ENCODE measurements at places on chromosomes 5 and 9.

GRCh38 chr5:127785098-127785927 lies 82.1 kb downstream of the CCDC192 start:
- H3K4me1 ChIP-seq: peaks cover 32% of the 10 kb centered on the region
- peaks cover 39% of the 10 kb centered on the region for H3K36me3 ChIP-seq
- peak; percentile 78 for DNase-seq

GRCh38 chr5:111236348-111236747 lies 12.2 kb downstream of the CAMK4 start:
- peaks cover 10% of the 10 kb centered on the region for H3K36me3 ChIP-seq
- H3K4me1 ChIP-seq: peaks cover 75% of the 10 kb centered on the region
- H3K27ac ChIP-seq: peak overlapping the region; percentile 96
- H3K27me3 ChIP-seq: no peaks in the 10 kb centered on the region
- peak overlapping the region; percentile 56 for H3K4me3 ChIP-seq
- no peak for DNase-seq

- H3K36me3 ChIP-seq: no peaks in the 10 kb centered on the region
- no peak overlapping the region for H3K4me3 ChIP-seq
- H3K27me3 ChIP-seq: peaks cover 2% of the 10 kb centered on the region
- no peak for DNase-seq
Observed at GRCh38 chr9:1469996-1470395, 419.8 kb downstream of the DMRT2 start.

DNA sequence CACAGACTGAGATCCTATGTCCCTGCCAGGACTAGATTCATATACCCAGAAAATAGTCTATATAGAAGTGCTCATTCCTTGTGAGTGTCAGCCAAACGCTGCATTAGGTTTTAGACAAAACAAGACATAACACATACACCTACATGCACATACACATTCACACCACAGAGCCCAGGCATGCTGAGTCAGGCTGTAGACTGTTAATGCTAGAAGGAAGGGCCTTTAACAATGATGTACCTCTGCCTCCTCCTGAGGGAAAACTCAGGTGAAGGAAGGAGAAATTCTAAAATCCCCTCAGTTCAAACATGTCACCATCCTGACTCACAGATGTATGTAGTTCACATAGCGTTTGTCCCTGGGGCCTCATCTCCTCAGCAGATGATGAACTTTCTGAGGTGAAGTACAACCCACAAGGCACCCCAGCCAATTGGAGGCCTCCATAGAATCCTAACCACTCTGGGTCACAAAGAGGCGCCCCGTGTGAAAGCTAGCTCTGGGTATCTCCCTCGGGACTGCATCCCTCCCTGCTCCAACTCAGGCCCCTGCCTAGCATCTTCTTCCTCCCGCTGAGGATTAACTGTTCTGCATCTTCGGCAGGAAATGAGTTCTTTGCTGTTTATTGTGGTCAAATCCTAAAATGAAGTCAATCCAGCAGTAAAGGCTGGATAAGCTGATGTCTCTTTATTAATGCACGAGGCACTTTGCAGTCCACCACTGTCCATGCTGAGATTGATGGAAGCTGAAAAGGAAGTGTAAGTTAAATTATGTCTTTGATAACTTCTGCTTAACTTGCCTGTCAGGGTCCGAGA lies 40.8 kb upstream of the FSTL4 start:
- H3K4me1 ChIP-seq: no peaks in the 10 kb centered on the region
- DNase-seq: no peak
- H3K27me3 ChIP-seq: peaks cover 27% of the 10 kb centered on the region

GRCh38 chr5:8478326-8478725 lies 609.4 kb downstream of the MTRR start:
- DNase-seq: no peak
- H3K4me1 ChIP-seq: no peaks in the 10 kb centered on the region
- H3K4me3 ChIP-seq: no peak overlapping the region
- no peak overlapping the region for H3K27ac ChIP-seq

GRCh38 chr5:45796959-45797553 lies 100.9 kb upstream of the HCN1 start:
- DNase-seq: no peak
- no peaks in the 10 kb centered on the region for H3K36me3 ChIP-seq
- H3K4me3 ChIP-seq: no peak overlapping the region

- H3K36me3 ChIP-seq: no peaks in the 10 kb centered on the region
- no peak for DNase-seq
- peaks cover 38% of the 10 kb centered on the region for H3K27me3 ChIP-seq
- no peak overlapping the region for H3K27ac ChIP-seq
- no peak overlapping the region for H3K4me3 ChIP-seq
Observed at GRCh38 chr5:78690253-78690972, 41.8 kb upstream of the LHFPL2 start.

DNA sequence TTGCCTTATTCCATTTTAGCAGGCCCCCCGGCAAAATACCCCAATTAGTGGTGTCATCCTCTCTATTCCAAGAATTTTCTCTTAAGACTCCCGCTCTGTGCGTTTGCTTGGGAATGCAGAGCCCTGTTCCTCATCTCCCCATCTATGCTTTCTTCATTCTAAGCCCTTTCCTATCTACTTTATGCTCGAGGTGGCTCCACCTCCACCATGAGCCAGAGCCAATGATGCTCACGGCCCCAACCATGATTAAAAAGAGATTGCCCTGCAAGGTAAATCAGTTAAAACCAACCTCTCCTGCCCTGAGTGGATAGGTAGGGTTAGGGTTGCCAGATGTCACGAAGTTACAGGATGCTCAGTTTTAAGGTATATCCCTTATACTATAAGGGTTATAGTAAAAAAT lies 677 bp upstream of the TXNDC15 start:
- H3K36me3 ChIP-seq: peaks cover 12% of the 10 kb centered on the region
- peak overlapping the region; percentile 90 for H3K4me3 ChIP-seq
- H3K27ac ChIP-seq: peak overlapping the region; percentile 97
- H3K27me3 ChIP-seq: no peaks in the 10 kb centered on the region
- DNase-seq: peak; percentile 48
- peaks cover 40% of the 10 kb centered on the region for H3K4me1 ChIP-seq

- peaks cover 37% of the 10 kb centered on the region for H3K27me3 ChIP-seq
- peak; percentile 12 for DNase-seq
- no peak overlapping the region for H3K27ac ChIP-seq
- H3K4me3 ChIP-seq: no peak overlapping the region
- H3K36me3 ChIP-seq: no peaks in the 10 kb centered on the region
Observed at GRCh38 chr5:170120576-170120975, 14.9 kb downstream of the FOXI1 start.

DNA sequence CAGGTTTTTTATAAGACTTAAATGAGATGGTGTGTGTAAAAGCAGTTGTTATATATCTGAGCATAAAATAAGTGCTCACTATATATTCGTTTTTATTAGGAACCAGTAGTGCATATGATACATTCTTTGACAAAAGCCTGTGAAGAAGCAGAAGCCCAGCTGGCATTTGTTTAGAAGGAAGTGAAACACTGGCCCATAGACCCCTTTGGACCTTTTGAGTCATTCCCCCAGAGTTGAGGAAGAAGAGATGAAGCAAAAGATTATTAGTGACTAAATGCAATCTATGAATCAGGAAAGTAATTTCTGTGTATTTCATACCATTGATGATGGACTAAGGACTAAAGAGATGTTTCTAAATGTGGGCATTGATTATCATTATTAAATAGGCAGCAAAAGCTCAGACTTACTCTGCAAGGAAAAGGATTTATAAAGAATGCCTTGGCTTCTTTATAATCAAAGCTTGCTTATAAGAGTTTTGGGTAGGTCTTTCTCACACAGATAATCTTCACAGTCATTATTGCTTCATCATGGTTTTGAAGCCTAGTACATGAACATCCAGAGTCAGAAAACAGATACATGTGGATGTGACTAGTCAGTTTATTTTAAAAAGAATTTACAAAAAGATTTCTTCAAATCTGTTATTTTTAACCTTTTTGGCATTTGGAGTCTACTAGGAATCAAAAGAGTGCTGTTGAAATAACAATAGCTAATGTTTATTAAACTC lies 16.9 kb upstream of the FER start:
- peaks cover 54% of the 10 kb centered on the region for H3K27me3 ChIP-seq
- DNase-seq: no peak
- peaks cover 1% of the 10 kb centered on the region for H3K36me3 ChIP-seq
- no peak overlapping the region for H3K27ac ChIP-seq
- H3K4me1 ChIP-seq: peaks cover 24% of the 10 kb centered on the region

GRCh38 chr5:76854644-76855043 lies 4.8 kb downstream of the S100Z start:
- no peak overlapping the region for H3K4me3 ChIP-seq
- H3K27me3 ChIP-seq: no peaks in the 10 kb centered on the region
- H3K4me1 ChIP-seq: peaks cover 53% of the 10 kb centered on the region
- H3K36me3 ChIP-seq: peaks cover 29% of the 10 kb centered on the region
- H3K27ac ChIP-seq: peak overlapping the region; percentile 88

DNA sequence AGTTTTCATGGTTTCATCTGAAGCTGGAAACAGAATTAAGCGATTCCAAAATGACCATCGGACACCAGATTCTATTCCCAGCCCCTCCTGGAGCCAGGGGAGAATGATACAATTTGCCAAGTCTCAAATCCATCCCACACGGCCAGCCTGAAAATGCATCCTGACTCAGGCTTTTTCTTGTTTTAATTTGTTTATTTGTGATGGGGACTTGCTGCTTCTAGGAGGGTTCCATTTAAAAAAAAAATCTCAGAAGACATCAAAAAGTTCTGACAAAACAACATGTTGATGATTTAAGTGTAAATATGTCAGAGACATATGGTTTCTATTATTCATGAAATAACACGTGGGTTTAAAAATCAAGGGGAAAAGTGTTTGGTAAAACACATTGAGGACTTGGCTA lies 173.2 kb downstream of the GAS1 start:
- H3K27ac ChIP-seq: no peak overlapping the region
- H3K4me1 ChIP-seq: no peaks in the 10 kb centered on the region
- H3K36me3 ChIP-seq: no peaks in the 10 kb centered on the region
- H3K27me3 ChIP-seq: peaks cover 10% of the 10 kb centered on the region
- no peak overlapping the region for H3K4me3 ChIP-seq

DNA sequence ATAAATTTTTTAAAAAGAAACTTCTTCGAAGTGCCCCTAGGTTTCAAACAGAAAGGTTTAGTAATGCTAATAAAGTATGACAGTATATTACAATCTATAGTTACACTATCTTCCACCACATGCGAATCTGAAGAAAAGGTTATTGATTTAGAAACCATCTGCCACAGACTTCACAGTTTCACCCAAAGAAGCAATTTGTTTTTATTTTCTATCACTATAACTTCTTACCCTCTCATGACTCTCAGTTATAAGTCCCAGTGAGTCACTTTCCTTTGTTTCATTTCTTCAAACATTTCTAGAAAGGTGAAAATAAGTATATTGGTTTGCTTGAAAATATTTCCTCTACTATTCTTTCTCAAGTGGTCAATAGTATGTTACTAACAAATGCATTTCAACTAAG lies 93.6 kb downstream of the MCTP1 start:
- no peaks in the 10 kb centered on the region for H3K36me3 ChIP-seq
- H3K4me1 ChIP-seq: no peaks in the 10 kb centered on the region
- H3K4me3 ChIP-seq: no peak overlapping the region
- H3K27me3 ChIP-seq: no peaks in the 10 kb centered on the region
- DNase-seq: no peak

GRCh38 chr5:56734091-56734694 lies 81.2 kb upstream of the MAP3K1 start:
- H3K36me3 ChIP-seq: peaks cover 2% of the 10 kb centered on the region
- no peaks in the 10 kb centered on the region for H3K27me3 ChIP-seq
- no peak overlapping the region for H3K4me3 ChIP-seq
- H3K4me1 ChIP-seq: peaks cover 29% of the 10 kb centered on the region
- DNase-seq: no peak

- H3K27ac ChIP-seq: no peak overlapping the region
- H3K4me1 ChIP-seq: peaks cover 10% of the 10 kb centered on the region
- H3K36me3 ChIP-seq: peaks cover 3% of the 10 kb centered on the region
Observed at GRCh38 chr9:27433631-27434325, 90.3 kb upstream of the IFNK start.

DNA sequence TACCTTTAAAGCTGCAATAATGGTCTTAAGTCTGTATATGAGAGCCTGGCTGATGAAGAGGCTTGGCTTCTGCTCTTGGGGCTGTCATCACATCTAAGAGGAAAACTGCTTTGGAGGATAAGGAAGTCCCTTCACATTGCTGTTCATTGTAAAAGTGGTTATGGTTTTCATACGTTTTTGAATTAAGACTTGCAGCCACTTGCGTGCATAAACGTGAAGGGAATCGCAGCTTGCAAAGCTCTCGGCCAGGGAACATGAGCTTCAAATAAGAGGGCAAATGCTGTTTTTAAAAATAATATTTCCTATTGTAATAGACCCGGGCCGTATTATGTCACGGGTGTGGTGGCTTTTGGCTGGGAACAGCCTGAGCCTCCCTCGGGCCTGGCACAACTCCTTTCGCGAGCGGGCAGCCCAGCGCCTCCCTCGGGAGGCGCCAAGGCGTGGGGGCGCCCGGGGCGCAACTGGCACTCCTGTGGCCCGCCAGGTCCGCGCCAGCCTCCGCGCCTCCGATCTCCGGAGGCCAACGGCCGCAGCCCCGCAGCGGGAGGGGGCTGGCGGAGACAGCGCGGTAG lies 538 bp upstream of the ARHGEF28 start:
- H3K4me3 ChIP-seq: peak overlapping the region; percentile 52
- DNase-seq: no peak
- H3K27ac ChIP-seq: no peak overlapping the region
- no peaks in the 10 kb centered on the region for H3K36me3 ChIP-seq

GRCh38 chr5:135978212-135978631 lies 23.4 kb upstream of the LECT2 start:
- H3K36me3 ChIP-seq: no peaks in the 10 kb centered on the region
- DNase-seq: no peak
- H3K27ac ChIP-seq: no peak overlapping the region
- H3K4me3 ChIP-seq: no peak overlapping the region
- H3K4me1 ChIP-seq: no peaks in the 10 kb centered on the region

DNA sequence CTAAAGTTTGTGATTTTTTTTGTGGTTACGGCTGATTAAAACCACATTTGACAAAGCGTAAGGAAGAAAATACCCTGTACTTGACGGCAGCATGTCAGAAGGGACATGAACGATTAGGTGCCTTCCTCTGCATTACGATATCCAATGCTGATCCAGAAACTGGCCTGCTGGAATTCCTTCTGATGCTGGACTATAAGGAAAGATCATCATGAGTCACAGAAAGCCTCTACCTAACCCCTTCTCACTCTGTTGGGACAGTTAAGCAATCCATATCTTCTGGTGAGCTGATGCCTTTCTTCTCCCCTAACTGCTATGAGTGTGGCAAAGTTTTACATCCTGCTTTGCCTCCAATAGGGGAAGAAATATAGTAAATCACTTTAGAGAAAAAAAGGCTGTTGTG lies 78.4 kb upstream of the PAPPA start:
- H3K27me3 ChIP-seq: no peaks in the 10 kb centered on the region
- no peak for DNase-seq
- H3K36me3 ChIP-seq: no peaks in the 10 kb centered on the region
- H3K4me1 ChIP-seq: no peaks in the 10 kb centered on the region
- H3K4me3 ChIP-seq: no peak overlapping the region
- no peak overlapping the region for H3K27ac ChIP-seq

GRCh38 chr5:72177538-72177937 lies 70.3 kb downstream of the MAP1B start:
- DNase-seq: no peak
- H3K27me3 ChIP-seq: peaks cover 76% of the 10 kb centered on the region
- no peak overlapping the region for H3K4me3 ChIP-seq
- H3K36me3 ChIP-seq: no peaks in the 10 kb centered on the region
